Mesenteric fat pad (tissue), 1 donor: ENCODE measurements at places on chromosomes 5 and 9.

DNA sequence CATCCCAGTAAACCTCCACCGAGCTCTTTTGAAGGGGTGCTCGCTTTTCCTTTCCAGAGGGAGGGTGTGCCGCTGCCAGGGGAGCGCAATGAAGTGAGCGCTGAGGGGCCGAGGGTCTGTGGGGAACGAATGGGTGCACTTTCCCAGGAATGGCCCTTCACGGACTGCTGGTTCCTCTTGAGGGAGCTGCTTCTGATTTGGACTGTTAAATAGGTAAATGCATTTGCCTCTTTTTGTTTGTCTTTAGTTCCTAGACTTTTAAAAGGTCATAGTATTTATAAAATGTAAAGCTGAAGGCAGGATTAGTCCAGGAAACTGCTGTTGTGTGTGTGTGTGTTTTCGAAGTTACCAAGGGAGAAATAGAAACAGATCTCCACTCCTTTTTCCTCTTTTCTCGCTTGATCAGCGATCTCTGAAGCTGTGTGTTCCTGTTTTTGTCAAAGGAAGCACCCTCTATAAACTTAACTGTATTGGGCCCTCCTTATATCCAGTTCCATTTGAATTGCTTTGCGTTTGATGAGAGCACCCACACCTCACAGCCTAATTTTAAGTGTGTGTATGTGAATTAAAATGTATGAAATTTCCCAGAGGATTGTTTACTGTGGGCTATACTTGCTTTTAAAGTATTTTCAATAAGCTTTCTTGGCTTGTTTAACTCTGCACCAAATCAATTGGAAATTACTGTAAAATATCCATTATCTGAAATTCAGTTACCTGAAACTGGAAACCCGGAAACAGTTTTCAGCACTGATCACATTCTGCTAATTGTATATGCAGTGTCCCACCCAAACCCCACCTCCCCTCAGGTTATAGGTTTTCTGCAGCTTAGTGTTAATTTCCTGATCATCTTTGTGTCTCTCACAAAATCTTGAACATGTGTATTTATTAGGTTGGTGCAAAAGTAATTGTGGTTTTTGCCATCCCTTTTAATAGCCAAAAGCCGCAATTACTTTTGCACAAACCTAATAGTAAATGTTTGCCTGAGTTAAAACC is 966 bp downstream of the SNX2 start:
- no peak for DNase-seq

DNA sequence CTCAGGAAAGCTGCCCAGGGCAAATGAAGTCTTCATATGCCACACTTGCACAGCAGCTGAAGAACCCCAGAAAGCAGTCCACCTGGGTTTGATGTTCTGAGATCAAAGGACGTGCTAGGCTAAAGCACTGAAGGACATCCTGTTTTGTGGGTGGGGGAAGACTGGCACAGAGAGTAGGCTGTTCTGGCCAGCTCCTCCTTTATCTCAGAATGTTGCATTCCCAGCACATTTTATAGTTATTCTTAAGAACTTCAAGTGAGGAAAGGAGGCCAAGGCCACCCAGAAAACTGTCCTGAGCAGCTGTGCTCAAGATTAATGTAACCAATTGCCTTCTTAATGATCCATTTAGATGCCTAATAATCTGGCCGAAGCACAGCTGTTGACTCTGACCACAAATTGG is 10.9 kb downstream of the SHOC1 start:
- no peak for DNase-seq

- DNase-seq, result peak; percentile 92
Measured at GRCh38 chr9:88534456-88535225, at the start of gene NXNL2. Gene NXNL2 (plus strand): TSS chr9:88535178. CDS start chr9:88535435, 257 bp downstream.

GRCh38 chr5:143085319-143085917 is 315.2 kb downstream of the ARHGAP26 start:
- no peak for DNase-seq

GRCh38 chr9:35619800-35620158 is 1.6 kb upstream of the CD72 start:
- DNase-seq, result no peak

- DNase-seq, result no peak
Measured at GRCh38 chr9:130901498-130902203, 5.0 kb upstream of the QRFP start.

DNA sequence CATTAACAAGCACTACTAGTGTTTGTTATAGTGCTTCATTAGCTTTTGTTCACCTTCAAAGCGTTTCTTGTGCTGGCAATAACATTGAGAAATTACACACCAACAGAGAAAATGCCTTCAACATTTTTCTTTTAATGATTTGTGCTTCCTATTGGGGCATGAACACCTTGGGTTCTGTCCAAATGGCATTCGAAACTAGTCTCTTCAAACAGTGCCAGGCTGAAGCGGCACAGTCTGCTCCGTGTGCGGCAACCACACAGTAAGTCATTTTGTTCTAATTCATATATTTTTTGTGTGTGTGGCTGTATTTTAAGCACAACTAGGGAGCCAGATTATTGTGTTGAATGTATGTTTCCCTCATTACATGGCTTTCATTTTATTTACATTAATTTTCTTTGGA is 414.7 kb upstream of the SGCD start:
- DNase-seq, result no peak

DNA sequence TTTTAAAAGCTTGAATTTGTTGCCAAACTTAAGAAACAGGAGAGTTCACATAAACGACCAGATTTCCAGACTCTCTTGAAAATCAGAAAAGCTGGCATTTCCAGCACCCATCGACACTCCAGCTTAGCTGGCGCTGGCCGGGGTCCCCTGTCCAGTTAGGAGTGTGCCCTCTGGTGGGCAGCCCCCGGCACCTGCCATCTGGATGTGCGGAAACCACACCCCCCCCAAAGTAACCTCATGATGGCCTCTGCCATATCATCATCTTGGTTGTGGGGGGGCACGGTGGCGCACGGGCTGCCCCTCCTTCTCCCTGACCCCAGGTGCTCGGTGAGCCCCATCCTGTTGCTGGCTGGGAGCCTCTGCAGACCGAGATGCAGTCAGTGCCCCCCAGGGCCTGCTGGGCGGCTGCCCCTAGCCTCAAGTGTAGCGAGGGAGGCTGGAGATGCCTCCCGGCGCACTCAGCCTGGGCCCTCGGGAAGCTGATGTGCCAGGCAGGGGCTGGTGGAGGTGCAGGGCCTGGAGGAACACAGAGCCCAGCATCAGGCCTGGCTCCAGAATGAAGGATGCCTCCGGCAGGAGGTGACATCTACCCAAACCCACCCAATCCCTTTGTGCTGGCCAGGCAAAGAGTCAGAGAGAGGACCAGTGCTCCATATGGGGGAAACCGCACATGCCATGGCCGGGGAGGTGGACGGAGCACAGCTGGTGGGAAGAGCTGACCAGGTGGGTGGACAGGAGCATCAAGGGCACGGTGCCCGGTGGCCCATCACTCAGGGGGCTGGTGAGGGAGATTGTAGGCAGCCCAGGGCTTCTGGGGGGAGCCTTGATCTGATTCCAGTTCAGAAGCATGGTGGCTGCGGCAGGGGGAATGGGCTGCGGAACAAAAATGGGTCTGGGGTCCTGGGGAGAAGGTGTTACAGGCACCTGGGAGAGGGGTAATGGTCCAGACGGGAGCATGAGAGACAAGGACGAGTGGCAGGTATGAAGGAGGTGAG is 70.6 kb downstream of the ADAMTS2 start:
- DNase-seq, result no peak

GRCh38 chr9:81476813-81477490 is 212.4 kb downstream of the TLE1 start:
- no peak for DNase-seq

GRCh38 chr9:136050266-136050700 is 44.8 kb downstream of the NACC2 start:
- no peak for DNase-seq

DNA sequence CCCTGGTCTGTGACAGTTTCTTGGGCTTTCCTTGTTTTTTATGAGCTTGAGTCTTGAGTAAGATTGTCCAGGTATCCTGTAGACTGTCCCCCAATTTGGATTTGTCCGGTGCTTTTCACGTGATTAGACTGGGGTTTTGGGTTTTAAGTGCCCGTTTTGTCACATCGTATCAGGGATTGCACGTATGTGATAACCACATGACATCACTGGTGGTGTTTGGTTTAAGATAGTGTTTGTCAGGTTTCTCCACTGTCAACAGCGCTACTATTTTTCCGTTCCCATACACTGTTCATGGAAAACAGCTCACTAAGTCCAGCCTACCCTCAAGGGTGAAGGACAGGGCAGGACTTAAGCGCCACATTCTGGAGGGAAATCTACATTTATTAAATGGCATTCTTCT is 39.7 kb downstream of the LMNB1 start:
- DNase-seq, result no peak

DNA sequence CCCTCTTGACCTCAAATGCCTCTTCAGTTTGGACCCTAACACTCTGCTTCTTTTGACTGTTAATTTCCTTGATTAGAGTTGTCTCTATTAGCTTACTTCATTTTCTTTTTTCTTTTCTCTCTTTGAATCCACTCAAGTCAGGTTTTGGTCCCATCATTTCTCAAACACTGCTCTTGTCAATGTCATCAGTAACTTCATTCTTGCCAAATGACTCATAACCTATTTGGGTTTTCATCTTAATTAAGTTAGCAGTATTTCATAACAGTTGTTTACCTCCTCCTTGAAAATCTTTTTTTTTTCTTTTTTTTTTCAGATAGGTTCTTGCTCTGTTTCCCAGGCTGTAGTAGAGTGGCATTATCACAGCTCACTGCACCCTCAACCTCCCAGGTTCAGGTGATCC is 119.6 kb downstream of the PARP8 start:
- no peak for DNase-seq
